ENCODE measurements at places on chromosomes 3 and 15.

GRCh38 chr3:43874731-43875130 lies 184.0 kb downstream of the ABHD5 start:
- no peak for DNase-seq

DNA sequence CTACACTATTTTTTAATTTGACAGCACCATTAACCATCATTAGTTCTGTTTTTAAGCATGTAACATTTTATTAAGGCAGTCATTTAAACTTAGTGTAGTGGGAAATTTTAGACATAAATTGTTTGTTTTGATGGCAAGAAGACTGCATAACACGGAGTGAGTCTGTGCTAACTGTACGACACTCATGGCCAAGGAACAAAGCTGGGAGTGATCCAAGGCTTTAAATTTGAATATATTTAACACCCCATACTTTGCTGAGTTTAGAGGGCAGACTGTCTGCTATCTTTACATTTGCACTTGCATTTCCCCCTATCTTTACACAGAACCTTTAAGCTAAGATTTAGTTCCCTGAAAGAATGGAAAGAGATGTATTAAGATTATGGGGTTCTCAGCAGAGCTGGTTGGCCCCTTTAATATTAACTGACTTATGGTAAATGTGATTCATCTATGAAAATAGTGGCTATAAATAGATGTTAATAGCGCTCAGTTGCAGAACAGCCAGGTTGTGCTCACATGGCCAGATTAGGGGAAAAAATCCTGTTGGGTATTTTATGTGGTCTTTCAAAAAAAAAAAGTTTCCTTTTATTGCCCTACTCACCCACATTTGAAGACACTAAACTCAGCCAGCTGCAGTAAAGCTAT lies 120.7 kb downstream of the CMSS1 start:
- no peak for DNase-seq

DNA sequence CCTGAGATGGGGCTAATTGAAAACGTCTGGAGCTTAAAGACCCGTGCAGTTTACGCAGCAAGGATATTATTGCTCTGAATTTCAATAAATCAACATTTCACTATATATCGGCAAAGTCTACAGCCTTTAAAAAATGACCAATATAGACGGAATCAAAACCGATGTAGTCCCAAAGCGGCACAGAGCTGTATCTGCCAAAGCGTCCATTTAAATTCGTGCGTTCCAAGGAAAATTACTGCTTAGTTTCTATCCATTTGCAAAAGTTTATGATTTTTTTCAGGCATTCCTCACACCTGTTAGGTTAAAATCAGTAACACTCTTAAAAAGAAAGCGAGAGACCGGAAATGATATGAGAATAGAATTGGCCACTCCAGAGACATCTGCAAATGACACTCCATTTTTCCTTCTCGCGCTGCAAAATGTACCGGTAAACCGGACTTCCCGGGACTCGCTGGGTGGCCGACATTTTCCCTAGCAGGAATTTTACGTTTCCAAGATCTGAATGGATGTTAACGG lies 777 bp upstream of the EIF4A2 start:
- DNase-seq = no peak

DNA sequence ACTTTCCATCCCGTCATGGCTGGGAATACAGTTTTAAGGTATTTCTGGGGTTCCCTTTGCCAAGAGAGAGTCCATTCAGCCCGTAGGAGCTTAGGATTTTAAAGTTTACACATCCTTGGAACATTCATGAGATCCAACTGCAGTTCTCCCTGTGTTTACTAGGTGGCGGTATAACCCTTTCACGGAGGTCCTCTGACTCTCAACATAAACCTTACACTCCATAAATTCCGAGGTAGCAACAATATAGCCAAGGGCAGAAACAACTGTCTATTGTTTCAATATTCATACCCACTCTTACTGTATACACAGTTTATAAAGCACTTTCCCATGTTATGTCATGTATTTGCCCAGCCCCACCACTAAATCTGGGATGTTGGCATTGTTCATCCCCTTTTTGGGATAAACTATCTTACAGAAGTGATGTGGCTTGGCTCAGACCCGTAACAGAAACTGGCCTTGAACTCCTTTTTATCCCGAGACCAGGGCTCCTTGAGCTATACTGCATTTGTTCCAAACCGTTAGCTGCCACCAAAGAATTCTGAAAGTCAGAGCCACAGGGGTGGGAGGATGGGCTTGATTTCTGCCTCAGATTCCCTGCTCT lies 69.2 kb upstream of the COL6A5 start:
- DNase-seq = no peak

GRCh38 chr3:114223143-114223542 lies 14.2 kb downstream of the ZNF80 start:
- no peak for DNase-seq

GRCh38 chr15:42693942-42694341 lies 43.0 kb downstream of the CDAN1 start:
- DNase-seq = no peak

- DNase-seq = no peak
Measured at GRCh38 chr15:32718821-32719716, 1.3 kb downstream of the GREM1 start.

- no peak for DNase-seq
Measured at GRCh38 chr3:19106307-19106706, 42.0 kb upstream of the KCNH8 start.

DNA sequence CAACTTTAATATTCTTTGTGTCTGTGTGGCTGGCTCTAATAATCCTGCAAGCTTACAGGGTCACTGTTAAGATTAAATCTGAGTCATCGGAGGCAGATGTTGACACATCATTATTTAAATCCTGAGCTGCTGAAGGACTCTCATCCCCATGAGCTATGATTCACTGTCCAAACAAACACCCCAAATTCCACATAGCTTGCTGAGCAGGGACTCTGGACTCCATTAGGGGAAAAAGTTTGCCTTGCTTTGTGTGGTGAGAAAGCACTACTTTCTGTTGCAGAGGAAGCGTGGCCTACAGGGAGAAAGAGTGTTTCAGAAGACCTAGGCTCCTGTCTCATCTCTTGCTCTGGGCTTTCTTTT lies 213.7 kb downstream of the PDCD6IP start:
- no peak for DNase-seq

DNA sequence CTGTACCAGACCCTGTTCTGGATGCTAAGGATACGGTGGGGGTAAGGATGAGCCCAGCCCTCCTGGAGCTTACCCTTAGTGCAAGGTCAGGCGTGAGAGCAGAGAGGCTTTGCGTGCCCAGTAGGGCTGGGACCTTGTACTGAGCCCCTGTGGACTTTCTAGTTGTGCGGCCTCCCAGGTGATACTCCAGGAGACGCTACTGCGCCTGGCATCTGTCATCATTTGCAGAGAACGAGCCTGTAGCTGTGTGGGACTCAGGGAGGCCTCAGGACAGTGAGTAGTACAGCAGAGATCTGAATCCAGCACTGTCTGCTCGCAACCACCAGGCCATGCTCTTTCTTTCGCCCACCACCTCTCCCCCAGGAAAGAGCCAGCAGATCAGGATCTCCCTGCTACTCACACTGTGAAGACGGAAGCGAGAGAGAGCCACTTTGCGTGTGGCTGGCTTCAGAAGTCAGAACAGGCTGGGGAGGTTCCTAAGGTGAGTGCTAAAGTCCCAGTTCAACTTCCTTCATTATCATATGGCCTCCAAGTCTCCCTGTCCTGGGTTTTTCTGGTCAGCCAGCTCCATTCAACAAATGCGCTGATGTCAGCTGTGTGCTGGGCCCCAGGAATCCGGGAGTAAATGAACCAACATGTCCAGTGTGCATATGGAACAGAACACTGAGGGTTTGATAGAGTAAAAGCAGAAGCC lies 38.2 kb upstream of the ITGA11 start:
- DNase-seq = no peak

DNA sequence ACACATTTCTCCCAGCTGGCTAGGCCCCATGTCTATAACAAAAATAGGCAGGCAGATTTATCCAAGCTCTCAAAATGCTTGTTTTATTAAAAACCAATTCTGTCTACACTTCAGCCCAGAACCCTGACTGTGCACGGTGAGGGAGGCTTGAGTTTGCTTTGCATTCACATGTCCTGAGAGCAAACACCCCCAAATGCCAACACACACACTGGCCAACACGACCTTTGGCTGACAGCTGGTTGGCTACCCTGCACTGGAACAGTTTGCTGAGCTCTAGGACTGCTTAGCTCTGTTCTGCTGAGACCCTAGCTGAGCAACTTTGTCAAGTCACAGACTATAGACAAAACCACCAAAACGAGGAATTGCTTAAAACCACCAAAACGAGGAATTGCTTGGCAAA lies 3.6 kb downstream of the STIMATE start:
- DNase-seq = no peak

DNA sequence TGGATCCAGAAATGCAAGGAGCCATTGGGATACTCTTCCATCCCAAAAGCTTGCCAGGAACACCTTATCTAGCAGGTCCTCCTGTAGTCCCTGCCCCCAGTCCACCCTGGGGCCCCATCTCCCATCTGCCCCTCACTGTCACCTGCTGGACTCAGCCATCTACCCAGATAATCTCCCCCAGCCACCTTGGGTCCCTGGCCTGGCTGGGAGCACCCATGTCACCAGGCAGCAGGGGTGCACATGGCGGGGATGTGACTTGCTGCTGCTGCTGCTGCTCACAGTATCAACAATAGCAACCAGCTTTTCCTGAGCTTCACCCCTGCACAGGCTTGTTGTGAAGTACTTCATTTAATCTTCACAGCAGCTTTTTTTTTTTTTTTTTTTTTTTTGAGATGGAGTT lies 12.6 kb downstream of the PTH1R start:
- DNase-seq = no peak

Data from mesenteric fat pad (tissue), 1 donor.